ENCODE measurements at places on chromosomes 6 and 20. TPM values are rescaled to one million over a fixed set of nuclear protein-coding genes. Genes with fewer than 3 reads are reported as not detected.

Gene PSMB8
- total RNA-seq: 73.7 TPM

Gene UTRN
- total RNA-seq: 107 TPM

Gene XKR7
- not detected for total RNA-seq

Gene EYA4
- total RNA-seq: 0.17 TPM

Gene BMP5
- 2.4 TPM for total RNA-seq

Gene PRPH2
- 1.7 TPM for total RNA-seq

Gene MTCH1
- 206 TPM for total RNA-seq

Gene ANKEF1
- 8.2 TPM for total RNA-seq

Gene NTSR1
- 0.40 TPM for total RNA-seq

GRCh38 chr20:2795451-2795850, 5.0 kb downstream of the CPXM1 start:
- DNase-seq: no peak

- DNase-seq: no peak
Measured at GRCh38 chr20:8221887-8222419, 89.9 kb downstream of the PLCB1 start.

DNA sequence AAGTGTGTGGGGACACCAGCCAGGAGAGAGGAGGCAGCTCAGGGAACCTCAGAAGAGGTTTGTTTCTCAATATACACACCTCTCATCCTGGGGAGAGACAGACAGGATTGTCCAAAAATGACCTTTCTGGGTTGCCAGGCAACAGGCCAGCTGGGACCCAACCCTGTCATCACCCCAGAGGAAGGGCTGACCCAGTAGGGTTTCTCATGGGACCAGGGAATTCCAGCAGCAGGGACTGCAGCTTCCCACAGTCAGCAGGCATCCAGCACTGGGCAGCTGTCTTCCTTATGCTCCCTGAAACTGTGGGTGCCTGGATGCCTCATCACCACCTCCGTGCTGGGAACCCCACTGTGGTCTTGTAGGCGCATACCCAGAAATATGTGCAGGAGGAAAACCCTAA, 1.3 kb downstream of the C20orf202 start:
- no peak for DNase-seq

GRCh38 chr20:57405236-57406016, 14.2 kb downstream of the RBM38 start:
- no peak for DNase-seq

GRCh38 chr6:100230953-100231316, 233.8 kb downstream of the SIM1 start:
- DNase-seq: no peak

- no peak for DNase-seq
Measured at GRCh38 chr6:14317387-14317970, 199.9 kb downstream of the CD83 start.

GRCh38 chr20:20782231-20782630, 69.8 kb upstream of the RALGAPA2 start:
- no peak for DNase-seq

- DNase-seq: no peak
Measured at GRCh38 chr6:44261581-44261980, 3.8 kb downstream of the NFKBIE start.

- DNase-seq: no peak
Measured at GRCh38 chr6:41645007-41645618, 6.8 kb downstream of the MDFI start.

GRCh38 chr20:45037050-45037449, 63.9 kb downstream of the KCNS1 start:
- DNase-seq: no peak

GRCh38 chr20:16432466-16433292, 140.6 kb downstream of the KIF16B start:
- no peak for DNase-seq

DNA sequence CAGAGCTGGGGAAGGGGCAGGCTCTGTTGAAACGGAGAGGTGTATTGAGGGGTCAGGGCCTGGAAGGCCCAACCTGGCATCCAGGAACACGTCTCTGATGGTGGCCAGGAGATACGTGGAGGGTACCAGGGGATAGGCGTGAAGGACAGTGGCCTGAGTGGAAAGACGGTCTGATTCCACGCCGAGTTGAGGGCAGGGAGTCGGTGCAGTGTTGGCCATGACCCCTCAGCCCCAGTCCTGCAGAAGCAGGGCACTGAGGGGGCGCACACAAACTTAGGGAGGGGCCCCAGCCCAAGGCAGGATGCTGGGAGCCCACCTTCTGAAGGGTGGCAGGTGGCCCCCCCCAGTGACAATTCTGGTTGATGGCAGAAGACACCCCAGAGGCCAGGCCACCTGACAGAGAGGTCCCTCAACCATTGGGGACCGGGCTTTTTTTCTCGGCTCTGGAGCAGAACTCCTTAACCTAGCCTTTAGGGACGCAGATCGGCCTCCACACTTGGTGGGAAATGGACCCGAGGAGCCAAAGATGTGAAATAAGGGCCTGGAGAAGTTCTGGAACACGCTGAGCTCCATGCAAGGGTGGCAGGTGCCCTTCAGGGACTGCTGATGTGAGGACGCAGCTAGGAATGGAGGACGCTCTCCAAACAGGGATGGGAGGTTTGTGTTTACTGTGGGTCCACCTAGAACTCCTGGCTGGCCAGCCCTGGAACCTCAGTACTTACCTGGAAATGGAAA, 91.0 kb downstream of the TMEM242 start:
- no peak for DNase-seq

- no peak for DNase-seq
Measured at GRCh38 chr6:139115989-139116758, 18.7 kb upstream of the HECA start.

GRCh38 chr6:154428897-154429296, 72.3 kb upstream of the IPCEF1 start:
- no peak for DNase-seq

DNA sequence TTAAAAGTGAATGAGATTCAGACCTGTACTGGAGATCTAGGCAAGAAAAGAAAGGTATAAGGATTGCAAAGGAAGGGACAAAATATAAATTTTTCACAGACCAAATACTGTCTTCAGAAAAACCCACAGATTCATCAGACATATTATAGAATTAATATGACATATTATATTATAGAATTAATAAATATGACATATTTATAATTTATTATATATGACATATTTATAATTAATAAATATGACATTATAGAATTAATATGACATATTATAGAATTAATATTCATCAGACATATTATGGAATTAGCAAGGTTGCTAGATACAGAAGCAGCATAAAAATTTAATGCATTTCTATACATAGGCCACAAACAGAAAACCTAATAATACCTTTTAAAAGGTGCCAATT, 44.7 kb upstream of the GNRH2 start:
- DNase-seq: no peak

GRCh38 chr6:41656002-41656691, 17.9 kb downstream of the MDFI start:
- DNase-seq: no peak

GRCh38 chr6:40986364-40986763, 52.7 kb downstream of the UNC5CL start:
- DNase-seq: no peak

GRCh38 chr6:7419065-7419464, 29.5 kb downstream of the RIOK1 start:
- DNase-seq: no peak

DNA sequence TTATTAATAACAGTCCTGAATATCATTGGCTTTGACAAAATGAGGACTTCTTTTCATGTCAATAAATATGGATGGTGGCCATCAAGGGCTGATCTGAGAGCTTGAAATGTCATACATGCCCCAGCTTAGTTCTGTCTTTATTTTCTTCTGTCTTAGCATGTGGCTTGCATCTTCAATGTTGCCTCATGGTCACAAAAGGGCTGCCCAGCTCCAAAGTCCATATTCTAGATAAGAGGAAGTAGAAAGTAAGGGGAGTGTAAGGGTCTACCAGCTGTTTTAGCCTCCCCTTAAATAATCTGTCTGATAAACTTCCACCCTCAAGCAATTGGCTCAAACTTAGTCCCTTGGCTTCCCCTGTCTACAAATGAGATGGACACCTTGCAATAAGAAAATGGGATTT, 14.2 kb downstream of the BTN2A1 start:
- no peak for DNase-seq
